ENCODE measurements at places on chromosomes 4 and X.

DNA sequence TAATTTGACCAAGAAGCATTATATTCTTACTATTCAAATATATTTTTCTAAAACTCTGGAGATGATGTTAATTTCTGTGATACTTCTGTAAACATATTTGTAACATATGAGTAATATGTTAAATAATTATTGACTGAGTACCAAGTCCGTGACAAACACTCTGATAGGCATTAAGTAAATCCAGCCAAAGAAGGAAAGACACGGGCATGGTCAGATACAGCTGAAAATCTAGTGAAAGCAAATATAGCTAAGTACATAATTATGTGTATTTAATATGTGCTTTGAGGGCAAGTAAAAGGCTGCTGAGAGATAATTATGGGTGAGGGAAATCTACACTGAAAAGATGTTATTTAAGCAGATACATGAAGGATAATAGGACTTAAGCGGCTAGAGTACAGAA lies 1263.6 kb upstream of the ADGRL3 start:
- no peak for DNase-seq

GRCh38 chrX:16604337-16604736 lies 45.6 kb upstream of the S100G start:
- no peak for DNase-seq

DNA sequence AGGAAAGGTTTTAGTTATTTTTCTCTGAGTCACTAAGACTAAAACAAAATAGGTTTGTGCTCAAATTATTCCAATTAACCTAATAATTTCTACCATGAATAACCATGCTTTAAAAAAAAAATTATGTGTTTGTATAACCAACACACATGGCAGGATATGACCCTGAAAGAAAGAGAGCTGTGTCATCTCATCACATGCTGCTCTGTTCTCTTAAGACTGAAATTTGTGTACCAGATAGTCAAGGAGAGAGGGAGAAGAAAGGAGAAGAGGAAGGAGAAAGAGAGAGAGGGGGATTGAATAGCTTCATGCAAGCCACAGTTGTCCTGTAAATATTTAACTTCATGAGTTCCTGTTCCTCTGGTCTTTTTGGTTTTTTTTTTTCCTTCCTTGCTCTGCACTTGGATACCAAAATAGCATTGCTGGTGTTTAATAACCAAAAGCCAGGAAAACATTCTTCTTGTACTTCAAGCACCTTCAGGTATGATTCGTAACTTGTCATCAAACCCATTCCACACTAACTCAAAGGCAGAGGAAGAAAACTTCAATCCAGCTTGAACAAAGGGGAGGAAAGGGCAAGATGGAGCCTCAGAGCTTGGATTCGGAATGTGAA lies 6.4 kb upstream of the PROM1 start:
- no peak for DNase-seq

GRCh38 chr4:87029356-87029755 lies 94.5 kb downstream of the AFF1 start:
- DNase-seq: no peak

GRCh38 chrX:48470833-48471118 lies 716 bp upstream of the SLC38A5 start:
- no peak for DNase-seq

DNA sequence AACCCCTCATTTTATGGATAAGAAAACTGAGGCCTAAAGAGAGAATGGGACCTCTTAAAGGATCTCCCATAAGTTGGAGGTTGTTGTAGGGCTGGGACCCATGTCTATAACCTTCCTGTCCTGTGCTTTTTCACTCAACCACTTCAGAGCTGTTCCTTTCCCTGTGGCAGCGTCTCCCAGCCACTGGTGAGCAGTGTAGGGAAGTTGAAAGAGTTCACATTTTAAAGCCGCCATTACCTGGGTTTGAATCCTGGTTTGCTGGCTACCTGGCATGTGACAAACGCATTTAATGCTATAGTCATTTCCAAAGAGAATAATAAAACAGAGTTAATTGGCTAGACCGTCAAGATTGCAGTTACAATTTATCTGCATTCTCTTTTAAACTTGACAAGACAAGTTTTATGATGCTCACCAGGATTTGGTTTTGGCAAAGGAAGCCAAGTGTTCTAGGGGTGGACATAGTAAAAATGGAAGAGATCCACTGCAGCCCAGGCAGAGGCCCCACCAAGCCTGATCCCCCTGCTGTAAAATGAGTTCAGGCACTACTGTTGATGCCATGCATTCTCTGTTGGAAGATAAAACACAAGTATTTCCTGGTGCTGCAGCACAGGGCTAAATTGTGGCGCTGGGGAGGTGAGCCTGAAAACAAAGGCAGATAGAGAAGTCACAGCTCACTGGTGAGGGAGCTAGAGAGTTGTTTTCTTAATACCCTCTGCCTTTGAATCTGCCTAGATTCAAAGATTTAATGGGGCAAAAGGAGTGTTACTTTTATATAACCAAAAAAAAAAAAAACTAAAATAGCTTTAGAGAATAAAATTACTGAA lies 218.7 kb downstream of the NWD2 start:
- no peak for DNase-seq

- no peak for DNase-seq
Measured at GRCh38 chr4:54102531-54103106, 2.7 kb downstream of the GSX2 start.
